ENCODE measurements at places on chromosomes 2 and 18.

DNA sequence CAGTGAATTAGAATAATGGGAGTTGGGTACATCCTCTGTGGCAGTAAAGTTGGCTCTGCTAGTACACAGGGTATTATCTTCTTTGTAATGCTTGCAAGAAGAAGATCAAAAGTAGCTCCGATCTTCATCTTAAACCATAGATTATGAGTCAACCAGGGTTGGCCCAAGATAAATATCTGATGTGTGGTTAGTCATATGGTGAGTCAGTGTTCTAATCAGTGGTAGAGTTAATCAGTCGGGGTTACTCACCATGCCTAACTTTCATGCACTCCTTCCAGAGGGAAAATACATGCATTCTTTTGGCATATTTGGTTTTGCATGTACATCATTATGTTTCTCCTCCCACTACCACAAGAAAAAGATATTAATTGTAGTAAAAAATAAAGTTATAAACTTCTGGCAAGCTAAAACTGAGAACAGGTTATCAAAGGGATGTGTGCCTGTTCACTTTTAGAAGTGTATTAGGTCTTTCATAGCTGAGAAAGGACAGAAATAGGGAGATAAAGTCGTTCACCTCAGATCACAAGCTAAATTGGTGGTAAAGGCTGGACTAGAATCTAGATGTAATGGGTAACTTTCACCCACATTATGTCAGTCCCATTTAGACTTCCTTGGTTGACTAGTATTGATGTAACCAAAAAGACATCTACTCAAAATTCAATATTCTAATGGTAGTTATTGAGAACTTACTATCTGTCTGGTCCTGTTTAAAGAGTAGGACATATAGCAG lies 684.4 kb downstream of the IRS1 start:
- DNase-seq: no peak

GRCh38 chr18:26487437-26487836 lies 60.9 kb downstream of the KCTD1 start:
- no peak for DNase-seq

DNA sequence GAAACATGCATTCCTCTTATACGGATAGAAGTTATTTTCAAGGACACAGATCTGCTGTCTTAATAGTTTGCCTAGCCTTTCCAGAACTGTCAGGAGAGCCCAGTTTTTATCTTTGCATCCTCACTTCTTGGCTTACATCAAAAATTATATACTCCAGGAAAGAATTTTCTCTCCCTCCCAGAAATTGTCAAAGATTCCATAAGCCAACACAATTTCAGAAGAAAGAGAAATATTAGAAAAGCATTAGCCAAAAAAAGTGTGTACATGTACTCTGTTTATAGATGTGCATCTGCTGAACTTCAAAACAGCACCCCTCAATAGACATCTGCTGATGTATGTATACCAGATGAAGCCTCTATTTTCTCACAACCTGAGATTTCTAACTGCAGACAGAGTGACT lies 210.4 kb downstream of the METTL4 start:
- DNase-seq: no peak

DNA sequence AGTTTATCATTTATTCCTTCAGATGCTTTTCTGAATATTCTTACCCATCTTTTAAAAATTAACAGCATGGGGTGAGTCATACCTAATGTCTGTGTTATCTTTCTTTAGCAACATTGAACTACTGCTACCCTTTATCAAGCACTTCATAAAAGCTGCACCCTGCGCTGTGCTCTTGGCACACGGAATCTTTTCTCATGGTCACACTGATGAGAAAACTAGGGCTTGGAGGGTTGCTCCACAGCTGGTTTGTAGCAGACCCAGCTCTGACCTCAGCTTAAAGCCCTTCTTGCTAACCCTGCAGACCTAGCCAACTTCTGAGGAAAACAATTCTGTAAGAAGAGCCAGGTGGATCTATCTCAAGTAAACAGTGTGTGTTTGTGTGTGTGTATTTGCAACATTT lies 106.3 kb downstream of the RNF144A start:
- DNase-seq: no peak

DNA sequence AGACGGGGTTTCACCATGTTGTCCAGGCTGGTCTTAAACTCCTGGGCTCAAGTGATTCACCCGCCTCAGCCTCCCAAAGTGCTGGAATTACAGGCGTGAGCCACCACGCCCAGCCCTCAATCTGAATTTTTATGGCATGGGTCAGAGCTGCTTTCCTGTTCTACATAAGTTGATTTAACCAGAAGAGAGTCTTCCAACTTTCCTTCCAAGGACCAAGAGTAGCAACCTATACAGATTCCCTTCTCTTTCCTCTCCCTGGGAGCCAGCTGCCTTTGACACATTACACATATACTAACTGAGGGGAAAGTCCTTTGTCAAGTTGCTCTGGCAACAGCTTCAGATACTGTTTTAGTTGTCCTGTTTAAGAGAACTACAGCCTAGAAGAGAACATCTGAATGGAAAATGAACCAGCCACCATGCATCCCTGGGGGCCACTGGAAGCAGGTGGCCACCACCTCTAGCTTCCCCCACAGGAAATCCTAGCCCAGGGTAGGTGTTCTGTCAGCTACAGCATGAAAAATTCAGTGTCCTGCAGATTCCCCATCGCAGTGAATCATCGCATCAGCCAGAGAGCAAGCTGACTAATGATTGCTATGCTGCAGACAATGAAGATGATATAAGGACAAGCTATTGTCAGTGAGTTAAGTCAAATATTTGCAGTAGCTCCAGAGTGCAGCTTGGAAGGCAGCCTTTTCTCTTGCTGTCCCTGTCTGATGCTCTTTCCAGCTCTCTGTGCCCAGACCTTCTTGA lies 62.9 kb downstream of the POMC start:
- no peak for DNase-seq

DNA sequence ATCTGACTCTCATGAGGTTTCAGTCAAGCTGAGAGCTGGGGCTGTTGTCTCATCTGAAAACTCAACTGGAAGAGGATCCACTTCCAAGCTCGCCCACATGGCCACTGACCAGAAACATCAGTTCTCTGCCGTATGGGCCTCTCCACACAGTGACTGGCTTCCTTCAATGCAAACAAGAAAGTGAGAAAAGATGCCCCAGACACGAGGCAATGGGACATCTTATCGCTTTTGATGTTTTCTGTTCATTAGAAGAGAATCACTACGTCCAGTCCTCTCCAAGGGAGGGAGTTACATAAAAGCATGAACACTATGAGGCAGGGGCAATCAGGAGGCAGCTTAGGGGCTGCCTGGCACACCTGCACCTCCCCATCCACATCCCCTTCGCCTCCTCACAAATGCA lies 307.1 kb upstream of the EPAS1 start:
- no peak for DNase-seq

- no peak for DNase-seq
Observed at GRCh38 chr2:128474962-128475361, 156.3 kb upstream of the HS6ST1 start.

GRCh38 chr2:161631855-161632391 lies 7.7 kb downstream of the SLC4A10 start:
- no peak for DNase-seq

Measured in T-helper 9 cell (primary cell).